Stimulated activated CD4-positive, alpha-beta T cell treated with anti-CD3 and anti-CD28 coated beads, Interleukin-1b, Interleukin-23, amount 100 ng/mL, for 1 hour (primary cell): ENCODE measurements at places on chromosomes 2 and 18.

DNA sequence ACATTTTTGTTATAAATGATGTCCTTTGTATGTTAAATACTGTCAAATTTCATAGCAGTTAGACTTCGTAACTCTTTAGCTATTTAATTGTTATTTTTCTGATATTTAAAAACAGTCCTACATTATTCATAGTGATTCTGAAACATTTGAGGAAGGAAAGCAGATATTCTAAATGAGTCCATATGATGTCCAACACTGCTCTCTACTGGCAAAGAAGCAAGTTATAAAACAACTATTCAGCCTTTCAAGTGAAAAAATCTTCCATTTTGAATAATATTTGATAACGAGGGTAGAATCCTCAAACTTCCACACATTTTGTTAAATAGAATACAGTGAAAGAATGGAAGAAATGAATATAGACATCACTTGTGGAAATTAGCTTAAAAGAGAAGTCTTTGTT is 220.8 kb downstream of the GULP1 start:
- no peak for DNase-seq

GRCh38 chr2:70834881-70835280 is 735 bp downstream of the CD207 start:
- DNase-seq = no peak

DNA sequence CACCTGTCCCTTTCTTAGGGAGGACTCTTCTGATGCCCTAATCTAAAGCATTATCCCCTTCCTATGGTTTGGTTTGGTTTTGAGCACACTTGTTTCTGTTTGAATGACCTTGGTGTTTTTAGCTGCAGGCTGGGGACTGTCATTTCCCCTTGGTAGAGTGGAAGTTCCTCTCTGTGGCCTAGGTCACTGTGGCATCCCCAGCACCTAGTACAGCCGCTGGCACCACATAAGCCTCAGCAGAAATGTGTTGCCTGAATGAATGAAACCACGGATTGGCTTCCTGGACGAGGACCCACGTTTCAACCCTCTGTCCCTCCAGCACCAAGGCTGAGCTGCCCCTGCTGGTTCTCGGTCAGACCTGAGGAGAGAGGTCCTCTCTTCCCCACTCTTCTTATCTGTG is 159.9 kb downstream of the CTIF start:
- no peak for DNase-seq

- no peak for DNase-seq
Observed at GRCh38 chr2:205129531-205129930, 552.8 kb upstream of the NRP2 start.

DNA sequence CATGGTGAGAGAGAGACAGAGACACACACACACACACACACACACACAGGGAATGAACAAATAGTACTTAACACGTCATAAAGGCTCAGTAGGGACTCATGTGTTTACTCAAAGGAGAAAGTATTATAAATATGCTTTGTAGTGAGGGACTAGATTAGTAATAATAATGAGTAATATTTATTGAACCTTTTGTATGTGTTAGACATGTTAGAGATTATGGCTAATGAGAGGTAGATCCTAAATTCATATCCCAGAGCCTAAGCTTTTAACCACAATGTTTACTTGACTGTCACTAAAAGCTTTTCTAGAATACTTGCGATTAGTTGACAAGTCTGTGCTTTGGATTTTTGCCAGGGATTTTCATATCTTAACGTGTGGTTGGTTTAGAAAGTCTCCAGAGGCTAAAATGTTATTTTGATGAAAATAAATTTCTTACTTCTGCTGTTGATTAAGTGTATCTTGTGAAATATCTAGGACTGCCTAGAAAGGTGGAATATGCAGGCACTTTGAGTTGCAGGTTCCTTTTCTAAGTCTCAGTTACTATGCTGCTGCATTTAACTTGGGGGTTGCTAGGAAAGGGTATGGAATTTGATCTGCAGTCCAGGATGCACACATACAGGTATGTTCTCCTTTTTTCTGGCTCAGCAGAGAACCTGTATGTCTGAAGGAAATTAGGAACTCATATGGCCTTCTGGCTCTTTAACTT is 64.5 kb downstream of the UBR3 start:
- DNase-seq = no peak

- peak; percentile 10 for DNase-seq
Observed at GRCh38 chr18:54444319-54444914, 86.7 kb downstream of the C18orf54 start.

DNA sequence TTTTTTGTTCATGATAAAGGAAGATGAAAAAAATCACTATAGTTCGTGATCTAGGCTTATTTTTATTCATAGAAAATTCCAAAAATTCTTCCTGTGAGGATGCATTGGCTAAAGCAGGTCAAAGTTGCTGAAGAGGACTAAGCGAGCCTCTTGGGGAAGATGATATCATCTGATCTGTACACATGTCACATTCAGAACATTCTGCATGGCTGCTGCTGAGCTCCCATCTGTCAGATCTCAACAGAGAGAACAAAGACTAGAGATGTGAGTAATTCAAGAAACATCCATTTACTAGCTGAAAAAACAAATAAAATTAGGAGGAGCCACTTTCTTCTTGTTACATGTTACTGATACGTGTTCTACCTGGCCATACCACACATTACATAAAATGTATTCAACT is 518.6 kb upstream of the FSIP2 start:
- no peak for DNase-seq

DNA sequence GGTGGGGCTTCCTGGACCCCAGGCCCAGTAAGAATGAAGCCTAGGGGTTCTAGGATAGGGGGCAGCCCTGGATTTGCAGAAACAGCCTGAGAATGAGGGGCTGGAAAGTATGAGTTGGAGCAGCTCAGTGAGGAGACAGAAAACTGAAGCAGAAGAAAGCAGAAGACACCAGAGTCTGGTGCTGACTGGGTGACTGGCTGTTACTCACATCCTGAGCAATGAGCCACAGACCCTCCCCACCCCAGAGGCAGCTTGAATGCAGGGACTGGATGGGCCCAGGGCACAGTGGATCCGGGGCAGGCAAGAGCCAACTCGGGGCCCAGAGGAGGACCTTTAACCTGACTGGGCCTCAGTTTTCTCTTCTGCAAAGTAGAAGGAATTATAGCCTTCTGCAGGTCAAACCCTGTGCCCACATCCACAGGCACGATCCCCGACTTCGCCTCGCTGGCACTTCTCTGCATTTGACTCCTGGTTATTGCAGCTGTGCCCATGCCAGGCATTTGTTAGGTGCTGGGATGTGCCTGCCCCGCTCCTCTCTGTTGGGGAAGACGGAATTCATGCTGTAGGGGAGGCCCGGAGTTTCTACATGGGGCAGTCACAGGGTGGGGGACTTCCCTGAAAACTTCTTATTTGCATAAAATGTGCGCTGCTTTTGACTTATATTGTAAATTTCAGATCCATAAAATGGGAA is 8.5 kb downstream of the STEAP3 start:
- DNase-seq = no peak

- no peak for DNase-seq
Observed at GRCh38 chr2:16553226-16553625, 112.4 kb downstream of the CYRIA start.

- no peak for DNase-seq
Observed at GRCh38 chr2:86042256-86043168, 63.2 kb downstream of the POLR1A start.

DNA sequence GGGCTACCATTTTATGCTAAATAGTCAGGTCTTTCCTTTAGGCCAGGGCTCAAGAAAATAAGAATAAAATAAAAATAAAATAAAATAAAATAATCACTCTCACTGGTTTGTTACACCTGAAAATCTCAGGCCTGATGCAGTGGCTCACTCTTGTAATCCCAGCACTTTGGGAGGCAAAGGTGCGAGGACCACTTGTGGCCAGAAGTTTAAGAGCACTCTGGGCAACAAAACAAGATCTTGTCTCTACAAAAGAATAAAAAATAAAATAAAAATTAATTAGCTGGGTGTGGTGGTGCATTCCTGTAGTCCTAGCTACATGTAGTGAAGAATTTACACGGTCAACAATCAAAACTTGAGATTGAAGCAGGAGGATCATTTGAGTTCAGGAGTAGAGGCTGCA is 159.4 kb downstream of the NRXN1 start:
- no peak for DNase-seq

DNA sequence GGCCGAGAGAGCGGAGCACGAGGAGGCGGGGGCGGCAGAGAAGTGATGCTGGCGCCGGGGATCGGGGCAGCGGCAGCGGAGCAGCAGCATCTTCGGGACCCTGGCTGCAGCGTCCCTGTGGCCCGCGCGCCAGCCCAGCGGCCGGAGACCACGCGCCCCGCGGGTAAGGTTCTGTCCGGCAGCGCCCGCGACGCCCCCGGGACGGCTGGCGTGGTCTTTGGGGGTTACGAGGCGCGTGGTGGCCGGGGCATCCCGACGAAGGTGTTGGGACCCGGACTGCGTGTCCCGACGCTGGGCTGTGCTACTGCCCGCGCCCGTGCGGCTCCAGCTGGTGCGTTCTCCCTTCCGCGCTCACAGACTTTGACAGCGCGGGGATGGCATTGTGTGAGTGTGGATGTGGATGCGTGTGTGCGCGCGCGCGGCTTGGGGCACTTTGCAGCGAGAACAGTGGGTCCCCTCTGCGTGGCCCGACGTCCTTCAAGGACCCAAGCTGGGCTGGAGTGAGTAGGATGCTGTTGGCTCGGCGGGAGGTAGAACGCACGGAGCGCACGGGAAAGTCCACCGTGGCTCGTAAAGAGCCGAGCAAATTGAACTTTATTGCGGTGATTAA is 405.0 kb downstream of the XIRP2 start:
- DNase-seq = no peak

GRCh38 chr2:10599921-10600320 is 89.9 kb downstream of the NOL10 start:
- DNase-seq = no peak

- DNase-seq = no peak
Observed at GRCh38 chr2:170925923-170926322, 3.1 kb upstream of the GORASP2 start.

DNA sequence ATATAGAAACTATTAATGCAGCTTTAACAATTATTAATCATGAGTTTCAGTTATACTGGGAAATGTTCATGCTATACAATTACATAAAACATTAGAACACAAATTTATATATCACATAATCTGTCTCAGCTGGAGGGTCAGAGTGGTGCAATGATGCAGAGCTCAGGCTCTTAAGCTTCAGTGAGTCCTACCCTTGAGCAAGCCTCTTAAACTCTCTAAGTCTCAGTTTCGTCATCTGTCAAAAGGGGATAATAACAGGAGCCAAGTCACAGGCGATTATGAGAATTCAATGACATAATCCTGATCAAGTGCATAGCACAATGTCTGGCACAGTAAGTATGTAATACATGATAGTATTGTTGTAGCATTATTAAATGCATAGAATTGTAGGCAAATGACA is 46.0 kb downstream of the LAMA1 start:
- no peak for DNase-seq

DNA sequence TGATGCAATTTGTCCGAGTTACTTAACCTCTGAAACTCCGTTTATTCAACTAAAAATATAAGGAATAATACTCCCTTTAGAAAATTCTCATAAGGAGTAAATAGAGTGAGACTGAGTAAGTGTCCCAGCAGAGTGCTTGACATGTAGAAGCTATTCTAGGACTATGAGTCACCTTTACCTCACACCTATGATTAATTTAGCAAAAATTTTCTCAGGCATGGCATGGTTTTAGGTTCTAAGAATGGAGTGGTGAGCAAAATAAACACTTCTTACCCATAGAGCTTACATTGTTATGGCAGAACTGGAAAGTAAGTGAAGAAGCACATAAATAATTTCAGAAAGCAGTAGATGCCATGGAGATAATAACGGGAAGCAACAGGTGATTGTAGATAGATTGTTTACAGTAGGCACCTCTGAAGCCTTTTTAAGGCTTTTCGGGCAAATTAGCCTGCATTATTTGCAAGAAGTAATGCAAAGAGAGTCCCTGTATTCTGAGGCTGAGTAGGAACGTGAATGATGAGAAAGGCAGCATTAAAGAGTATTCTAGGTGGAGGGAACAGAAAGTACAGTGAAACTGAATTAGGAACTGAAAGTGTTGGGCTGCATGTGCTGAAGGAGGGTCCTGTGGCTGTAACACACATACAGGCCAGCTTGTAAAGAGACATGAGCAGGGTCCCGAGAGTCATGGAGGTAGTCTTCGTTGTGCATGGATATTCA is 209.2 kb downstream of the ZNF407 start:
- no peak for DNase-seq

GRCh38 chr18:3821524-3821923 is 371.6 kb downstream of the TGIF1 start:
- DNase-seq = no peak

DNA sequence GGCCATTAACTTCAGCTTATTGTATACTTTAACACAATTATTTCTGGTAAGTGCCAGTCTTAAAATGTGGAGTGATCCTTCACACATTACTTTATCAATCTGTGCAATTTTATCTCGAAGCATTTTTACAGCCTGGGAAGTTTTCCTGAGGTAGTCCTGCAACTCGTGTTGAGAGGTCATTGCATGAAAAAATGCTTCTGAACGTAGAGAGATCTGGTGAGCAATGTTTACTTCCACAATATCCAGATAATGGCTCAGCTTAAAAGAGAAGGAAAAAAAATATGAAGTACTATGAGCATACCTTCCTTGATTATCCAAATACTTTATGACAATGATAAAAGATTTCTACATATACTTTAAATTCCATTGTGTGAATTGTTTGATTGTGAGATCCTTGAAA is 57.0 kb downstream of the VPS54 start:
- DNase-seq = no peak

DNA sequence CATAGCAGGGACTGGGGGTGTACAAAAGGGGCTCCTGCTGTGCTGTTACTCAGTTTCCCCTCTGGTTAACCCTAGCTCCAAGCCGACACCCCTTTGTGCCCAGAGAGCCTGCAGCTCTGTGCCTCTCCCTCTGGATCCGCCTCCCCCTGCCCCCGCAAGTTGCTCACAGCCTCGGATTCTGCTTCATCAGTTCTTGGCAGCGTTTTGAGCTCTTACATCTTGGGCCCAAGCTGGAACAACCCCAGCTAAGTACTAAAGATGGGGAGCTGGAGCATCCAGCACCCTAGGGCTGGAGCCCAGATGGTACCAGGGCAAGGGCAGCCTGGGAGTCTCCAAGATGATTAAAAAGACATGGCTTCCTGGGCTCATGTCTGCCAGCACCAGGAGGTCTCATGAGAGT is 40.7 kb downstream of the POMC start:
- DNase-seq = no peak

GRCh38 chr2:60439219-60439974 is 114.1 kb downstream of the BCL11A start:
- no peak for DNase-seq

- no peak for DNase-seq
Observed at GRCh38 chr2:143081616-143082015, 47.6 kb upstream of the ARHGAP15 start.

DNA sequence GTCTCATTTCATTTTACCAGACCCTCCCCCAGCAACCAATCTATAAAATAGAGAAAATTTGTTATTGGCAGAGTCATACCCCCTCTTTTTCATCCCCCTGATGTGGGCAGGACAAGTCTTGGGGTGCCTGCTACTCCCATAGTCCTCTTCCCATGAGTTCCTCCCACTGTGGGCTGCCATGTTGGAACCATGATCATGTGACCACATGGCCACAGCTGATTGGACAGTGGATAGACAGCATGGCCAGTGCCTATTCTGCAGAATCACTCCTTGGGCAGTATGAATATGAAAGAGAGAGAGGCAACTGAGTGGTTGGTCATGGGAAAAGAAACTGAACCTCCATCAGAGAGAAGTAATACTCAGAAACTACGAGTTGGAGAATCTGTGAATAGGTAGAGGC is 84.9 kb downstream of the PDCL3 start:
- no peak for DNase-seq

- no peak for DNase-seq
Observed at GRCh38 chr2:175057078-175057685, 52.0 kb upstream of the CHN1 start.
